ENCODE measurements at places on chromosomes 13 and 19.

GRCh38 chr19:5881543-5882299 is 11.4 kb upstream of the FUT5 start:
- no peak for DNase-seq

GRCh38 chr13:36132376-36132775 is 1.2 kb upstream of the DCLK1 start:
- no peak for DNase-seq

DNA sequence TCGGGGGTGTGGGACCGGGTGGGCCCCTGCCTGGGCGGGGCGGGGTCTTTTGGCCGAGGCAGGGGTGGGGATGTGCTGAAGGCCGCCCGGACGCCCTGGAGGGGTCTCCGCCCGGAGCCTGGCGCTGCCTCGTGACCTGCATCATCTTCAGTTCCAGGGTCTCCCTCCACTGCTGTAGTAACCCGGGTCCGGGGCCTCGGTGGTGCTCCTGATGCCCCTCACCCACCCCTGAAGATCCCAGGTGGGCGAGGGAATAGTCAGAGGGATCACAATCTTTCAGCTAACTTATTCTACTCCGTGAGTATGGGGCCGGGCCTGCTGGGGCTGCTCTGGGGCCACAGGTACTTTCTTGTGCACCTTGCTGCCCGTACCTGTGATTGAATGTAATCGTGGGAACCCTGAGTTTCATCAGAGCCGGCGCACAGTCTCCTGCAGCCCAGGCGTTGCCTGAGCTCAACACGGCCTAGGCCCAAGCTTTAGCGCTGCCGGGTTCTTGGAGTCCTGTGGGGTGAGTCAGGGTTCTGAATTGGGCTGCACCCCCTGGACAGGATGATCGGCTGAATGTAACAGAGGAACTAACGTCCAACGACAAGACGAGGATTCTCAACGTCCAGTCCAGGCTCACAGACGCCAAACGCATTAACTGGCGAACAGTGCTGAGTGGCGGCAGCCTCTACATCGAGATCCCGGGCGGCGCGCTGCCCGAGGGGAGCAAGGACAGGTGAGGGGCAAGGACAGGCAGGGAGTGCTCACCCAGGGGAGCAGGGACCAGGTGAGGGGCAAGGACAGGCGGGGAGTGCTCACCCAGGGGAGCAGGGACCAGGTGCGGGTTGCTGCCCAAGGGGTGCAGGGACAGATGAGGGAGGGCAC is 10.5 kb downstream of the PEAK3 start:
- DNase-seq: no peak

GRCh38 chr19:38696729-38697055 is 47.6 kb downstream of the CAPN12 start:
- no peak for DNase-seq

DNA sequence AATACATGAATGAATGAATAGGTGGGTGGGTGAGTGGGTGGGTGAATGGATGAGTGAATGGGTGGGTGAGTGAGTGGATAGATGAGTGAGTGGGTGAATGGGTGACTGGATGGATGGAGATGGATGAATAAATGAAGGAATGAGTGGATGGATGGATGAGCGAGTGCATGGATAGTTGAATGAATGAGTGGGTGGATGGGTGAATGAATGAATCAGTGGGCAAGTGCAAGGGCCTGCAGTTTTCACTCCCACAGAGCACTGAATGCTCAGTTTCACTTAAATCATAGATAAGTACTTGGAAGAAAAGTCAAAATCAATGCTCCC is 12.4 kb downstream of the GAS6 start:
- no peak for DNase-seq

DNA sequence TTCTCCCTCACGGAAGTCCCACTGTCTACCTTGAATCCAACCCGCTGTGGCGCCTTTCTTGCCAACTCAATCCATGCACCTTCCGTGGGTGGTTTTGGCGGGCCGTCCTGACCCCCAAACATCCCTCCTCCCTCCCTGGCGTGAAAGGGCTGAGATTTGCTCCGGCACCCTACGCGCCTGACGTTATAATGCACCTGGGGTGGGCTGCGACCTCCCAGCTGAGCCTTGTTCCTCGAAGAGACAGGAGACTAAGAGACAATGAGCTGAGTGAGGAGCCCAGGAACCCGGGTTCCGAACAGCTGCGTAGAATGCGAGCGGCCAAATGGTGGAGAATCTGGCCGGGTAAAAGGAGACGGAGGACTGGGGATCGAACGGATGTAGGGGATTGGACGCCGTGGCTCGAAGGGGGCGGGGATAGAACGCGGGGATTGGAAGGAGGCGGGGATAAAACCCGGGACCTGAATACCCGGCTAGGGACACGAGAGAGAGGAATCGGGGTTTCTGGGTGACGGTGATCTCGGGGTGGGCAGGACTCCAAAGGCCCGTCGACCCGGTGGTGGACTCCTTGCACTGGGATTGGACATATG is at the start of gene CPT1C:
Gene CPT1C, plus strand, starts transcription at position 461 of the 587 bp plus-strand sequence. CDS start 1,137 bp downstream, outside the sequence.
- no peak for DNase-seq

All from activated CD8-positive, alpha-beta memory T cell treated with anti-CD3 and anti-CD28 coated beads for 1 hour (primary cell).